Bone marrow (tissue), 2 donors: ENCODE measurements at places on chromosomes 7 and 10.
A peak's percentile ranks its signal among the peaks of the same experiment; 100 is the strongest.

DNA sequence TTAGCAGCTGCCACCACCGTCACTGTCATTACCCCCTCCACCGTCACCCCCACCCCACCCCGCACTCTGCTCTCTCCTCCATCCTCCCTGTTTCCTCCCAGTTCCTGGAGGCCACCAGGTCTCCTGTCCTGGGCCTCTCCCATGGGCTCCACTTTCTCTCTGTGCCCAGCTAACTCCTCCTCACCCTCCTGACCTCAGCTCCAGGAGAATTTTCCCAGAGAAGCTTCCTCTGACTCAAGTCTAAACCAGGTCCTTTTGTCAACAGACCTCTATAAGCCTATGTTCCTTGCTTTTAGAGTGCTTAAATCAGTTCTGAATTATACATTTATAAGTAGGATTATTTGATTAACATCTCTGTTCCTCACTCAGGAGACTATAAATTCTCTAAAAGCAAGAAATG, 150.0 kb downstream of the ARHGAP12 start:
- no peak for DNase-seq

- DNase-seq = peak; percentile 68
Measured at GRCh38 chr7:107167483-107168232, 1.1 kb upstream of the HBP1 start.

DNA sequence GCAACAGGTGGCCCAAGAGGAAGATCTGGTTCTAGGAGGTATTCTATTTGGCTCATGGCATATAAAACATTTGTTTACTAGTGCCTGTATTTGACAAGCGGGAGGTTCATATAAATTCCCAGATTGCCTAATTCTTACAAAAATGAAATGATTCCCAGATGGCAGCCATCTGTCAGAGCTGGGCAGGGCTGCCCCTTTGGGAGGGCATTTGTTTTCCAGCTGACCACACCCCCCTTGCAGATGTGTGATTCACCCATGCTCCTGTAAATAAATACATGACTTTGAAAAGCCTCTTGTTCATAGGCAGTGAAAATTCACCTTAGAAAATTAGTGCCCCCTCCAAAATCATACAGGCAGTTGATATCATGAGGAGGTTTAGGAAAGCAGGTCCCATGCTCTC, 8.6 kb downstream of the VWC2 start:
- DNase-seq = no peak

DNA sequence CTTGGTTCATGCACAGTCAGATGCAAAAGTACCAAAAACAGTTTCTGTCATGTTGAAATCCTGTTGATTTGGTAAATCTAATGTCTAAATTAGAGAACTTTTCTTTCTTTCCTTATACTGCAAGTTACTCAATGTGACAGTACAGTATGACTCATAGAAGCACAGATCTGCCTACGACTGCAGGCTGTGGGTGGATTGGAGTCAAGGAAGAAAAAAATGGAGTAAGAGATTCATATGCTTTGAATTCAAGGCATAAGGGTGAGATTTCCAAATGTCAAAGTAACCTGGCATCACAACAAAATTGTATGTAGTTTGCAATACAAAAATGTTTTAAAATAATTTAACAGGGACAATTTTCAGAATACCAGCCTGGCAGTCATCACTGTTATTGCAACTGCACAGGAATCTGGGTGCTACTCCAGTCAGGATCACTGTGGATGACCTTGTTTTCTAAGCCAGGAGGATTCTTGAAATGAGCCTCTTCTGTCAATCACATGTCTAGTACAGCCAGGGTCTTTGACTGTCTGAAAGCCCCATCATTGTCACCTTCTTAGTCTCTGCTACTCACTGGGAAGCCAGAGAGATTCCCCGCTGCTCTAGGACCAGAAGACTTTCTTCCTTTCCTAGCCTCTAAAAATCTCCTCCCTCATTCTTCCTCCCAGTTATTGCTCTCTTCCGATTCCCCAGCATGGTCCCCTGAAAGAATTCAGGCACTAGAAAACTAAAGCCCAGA, 83.6 kb downstream of the CD36 start:
- DNase-seq = no peak

DNA sequence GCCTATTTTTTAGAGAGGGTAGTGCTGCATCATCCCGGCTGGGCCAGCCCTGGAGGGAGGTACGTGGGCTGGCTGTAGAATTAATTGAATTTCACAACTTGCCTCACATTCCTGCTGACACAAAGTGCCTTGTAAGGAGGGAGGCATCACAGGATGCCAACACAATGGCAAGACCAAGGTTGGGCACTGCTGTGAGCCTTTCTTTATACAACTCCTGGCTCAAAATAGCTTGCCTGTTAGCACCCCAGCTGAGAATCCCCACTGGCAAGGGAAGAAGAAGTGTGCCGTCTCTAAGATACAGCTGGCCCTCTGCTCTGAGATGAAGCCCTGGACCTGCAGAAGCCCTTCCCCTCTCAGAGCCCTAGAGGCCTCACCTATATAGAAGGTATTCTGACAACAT, 873.9 kb downstream of the GRID1 start:
- DNase-seq = no peak
